NCI-H2029 treated with DMSO at 0.1 percent for 48 hours (cell line): ENCODE measurements at places on chromosomes 7 and 10.

GRCh38 chr7:21371360-21371759 is 56.5 kb upstream of the SP4 start:
- DNase-seq = no peak

GRCh38 chr10:128150561-128150960 is 24.3 kb upstream of the MKI67 start:
- no peak for DNase-seq

- no peak for DNase-seq
These were observed 64.9 kb upstream of the PPIF start for GRCh38 chr10:79282388-79282787.

DNA sequence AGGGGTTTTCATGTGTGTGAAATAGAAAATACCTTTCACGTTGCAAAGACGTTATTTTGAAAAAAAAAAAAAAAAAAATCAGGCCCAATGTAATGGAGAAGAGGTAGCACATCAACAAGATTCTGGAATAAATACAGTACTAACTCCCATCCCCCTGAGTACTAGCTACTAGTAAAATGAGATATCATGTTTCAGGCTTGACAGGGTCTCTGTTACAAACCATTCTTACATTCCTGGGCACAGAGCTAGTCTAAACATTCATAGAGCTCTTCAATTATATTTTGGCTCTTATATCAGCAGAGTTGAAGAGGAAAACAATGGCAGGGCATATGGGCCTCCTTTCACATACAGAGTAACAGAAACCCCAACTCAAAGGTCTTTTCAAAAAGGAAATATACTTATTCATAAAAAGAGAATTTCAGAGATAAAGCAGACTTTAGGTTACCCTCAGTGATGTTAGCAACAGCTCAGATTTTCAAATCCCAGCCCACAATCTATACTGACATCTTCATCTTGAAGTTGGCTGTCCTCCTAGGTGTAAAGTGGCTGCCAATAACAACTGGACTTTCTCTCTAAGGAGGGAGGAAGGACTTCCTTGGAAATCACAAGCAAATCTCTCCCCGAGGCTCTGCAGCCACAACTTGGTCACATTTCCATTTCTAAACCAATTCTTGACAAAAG is 18.6 kb downstream of the C7orf33 start:
- DNase-seq = peak; percentile 82

GRCh38 chr7:76513817-76514799 is 3.8 kb downstream of the UPK3B start:
- DNase-seq = no peak

DNA sequence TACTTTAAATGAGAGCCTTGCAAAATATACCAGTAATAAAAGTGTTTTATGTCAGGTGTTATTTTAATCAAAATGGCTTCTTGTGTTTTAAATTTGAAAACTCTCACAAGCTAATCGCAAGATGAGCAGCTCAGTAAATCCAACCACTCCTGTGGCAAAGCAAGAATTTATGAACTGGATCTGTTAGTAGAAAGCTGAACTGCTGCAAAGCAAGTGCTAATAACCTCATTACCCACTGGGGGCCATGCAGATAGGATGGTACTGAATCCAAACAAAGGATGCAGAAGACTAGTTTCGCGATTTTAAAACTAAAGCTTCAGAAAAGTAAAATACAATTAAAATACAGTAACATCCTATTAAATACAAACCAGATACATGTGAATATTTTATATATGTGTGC is 468.0 kb downstream of the PARD3 start:
- DNase-seq = no peak

GRCh38 chr7:128033246-128033645 is 2.0 kb upstream of the LRRC4 start:
- peak; percentile 36 for DNase-seq

- no peak for DNase-seq
These were observed 65.1 kb downstream of the ZRANB1 start for GRCh38 chr10:125006921-125007426.

GRCh38 chr7:117776224-117776623 is 97.0 kb downstream of the CTTNBP2 start:
- no peak for DNase-seq

GRCh38 chr7:27211084-27211446 is 11.2 kb upstream of the HOXA13 start:
- DNase-seq = no peak

GRCh38 chr7:70178211-70178610 is 579.9 kb downstream of the AUTS2 start:
- no peak for DNase-seq

DNA sequence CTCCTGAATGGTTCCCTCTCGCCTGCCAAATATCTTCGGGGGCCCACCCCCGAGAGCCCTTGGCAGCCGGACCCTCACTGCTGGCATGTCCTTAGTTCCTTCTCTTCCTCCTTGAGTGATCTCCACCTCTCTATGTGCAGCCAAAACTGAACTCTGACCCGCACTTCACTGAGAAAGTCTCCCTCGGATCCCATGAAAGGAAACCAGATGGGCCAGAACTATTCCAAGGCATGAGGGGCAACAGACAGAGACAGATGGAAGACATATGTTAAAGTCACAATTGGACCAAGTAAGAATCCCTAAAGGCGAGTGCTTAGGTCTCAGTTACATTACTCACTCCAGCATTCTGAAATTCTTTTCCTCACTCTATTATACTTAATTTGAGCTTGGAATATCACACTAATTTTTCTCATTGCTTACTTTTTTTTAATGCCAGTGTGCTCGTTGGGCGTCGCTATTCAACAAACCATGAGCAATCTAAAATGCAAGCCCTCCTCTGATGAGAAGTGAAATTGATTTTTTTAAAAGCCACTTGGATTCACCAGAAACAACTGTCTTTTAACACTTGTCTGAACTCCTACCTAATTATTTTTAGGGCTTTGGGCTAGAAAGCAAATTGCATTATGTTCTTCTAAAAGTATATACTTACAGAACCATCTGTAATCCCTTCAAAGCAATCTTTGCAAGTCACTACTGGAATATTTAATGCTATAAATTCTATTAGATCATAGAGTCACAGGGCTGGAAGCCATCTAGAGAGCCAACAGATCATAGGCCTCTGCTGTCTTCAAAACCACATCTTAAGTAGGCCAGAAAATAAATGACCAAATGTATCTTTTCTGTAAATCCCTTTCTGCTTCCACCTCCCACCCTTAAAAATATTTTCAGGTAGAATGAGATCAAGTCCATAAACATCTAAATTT is 43.3 kb upstream of the EZH2 start:
- no peak for DNase-seq

GRCh38 chr10:75540357-75540966 is 109.0 kb downstream of the LRMDA start:
- DNase-seq = no peak

GRCh38 chr7:76512941-76513816 is 2.8 kb downstream of the UPK3B start:
- no peak for DNase-seq

- DNase-seq = no peak
These were observed 327.1 kb downstream of the GLRX3 start for GRCh38 chr10:130463104-130463875.

- no peak for DNase-seq
These were observed 5.5 kb downstream of the ADRA2A start for GRCh38 chr10:111082102-111082975.

DNA sequence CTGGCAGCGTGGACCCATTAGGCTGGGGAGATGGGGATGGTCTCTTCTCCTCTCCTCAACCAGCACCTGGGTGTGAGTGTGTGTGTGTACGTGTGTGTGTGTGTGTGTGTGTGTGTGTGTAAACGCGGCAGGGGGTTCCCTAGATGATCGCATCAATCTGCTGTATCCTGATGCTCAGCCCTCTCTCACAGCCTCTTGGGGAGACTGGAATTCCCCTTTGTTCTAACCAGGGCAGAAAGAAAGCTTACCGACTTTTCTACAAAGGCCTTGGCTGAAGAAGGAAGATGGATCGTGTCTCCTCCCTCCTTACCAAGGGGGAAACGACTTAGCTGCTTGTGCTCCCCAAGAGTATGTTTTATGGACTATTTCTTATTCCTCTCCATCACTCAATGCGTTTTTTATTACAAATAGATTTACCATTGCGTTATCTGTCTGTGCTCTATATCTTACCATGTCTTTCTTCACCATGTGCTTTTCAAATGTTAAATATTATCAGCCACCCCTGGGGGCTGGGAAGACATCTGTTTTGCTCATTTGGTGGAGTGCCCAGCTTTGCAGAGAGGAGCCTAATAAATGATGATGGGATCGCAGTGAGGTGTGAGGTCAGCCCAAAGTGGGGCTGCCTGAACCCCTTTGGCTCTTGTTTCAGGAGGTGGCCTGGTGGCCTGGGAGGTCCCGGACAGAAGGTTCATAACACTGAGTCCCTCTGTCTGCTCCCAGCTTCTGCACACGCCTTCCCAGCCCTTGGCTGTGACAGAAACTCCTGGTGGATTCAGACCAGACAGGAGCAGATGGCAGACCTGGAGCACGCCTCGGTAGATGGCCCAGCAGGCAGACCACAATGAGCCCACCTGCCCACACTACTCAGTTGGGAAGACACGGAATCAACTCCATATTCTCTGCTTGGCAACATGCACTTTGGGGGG is 262.0 kb downstream of the PRPF18 start:
- no peak for DNase-seq

GRCh38 chr10:24690961-24691512 is 32.6 kb downstream of the ARHGAP21 start:
- no peak for DNase-seq

DNA sequence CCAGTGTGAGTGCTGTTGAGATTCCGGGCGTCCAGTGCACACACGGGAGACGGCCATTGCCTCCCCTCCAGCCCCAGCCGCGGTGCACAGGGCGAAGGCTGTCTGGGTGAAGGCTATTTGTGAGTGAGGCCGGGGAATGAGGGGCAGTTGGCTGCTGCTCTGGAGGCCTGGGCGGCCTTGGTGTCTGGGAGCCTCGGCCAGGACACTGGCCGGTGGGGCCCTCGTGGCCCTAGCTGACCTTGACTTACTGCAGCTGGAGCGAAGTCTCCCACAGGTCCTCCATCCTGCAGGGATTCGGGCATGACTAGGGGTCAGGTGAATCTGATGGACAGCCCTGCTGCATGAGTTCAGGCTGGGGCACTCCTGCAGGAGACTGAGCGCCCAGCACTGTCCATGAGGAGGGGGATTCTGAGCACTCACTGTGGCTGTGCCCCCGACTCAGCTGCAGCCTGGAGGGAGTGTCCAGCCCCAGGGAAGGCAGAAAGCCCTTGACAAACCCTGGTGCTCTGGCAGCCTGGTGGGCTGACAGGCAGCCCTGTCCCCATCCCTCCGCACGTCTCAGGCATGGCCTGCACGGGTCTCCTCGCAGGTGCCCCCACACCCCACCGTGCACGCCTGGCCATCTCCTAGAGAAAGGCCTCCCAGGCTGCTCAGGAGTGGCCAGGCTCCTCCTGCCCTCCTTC is 52.7 kb upstream of the FAM20C start:
- DNase-seq = no peak

- DNase-seq = no peak
These were observed 13.7 kb upstream of the SLC18A3 start for GRCh38 chr10:49596493-49596809.

DNA sequence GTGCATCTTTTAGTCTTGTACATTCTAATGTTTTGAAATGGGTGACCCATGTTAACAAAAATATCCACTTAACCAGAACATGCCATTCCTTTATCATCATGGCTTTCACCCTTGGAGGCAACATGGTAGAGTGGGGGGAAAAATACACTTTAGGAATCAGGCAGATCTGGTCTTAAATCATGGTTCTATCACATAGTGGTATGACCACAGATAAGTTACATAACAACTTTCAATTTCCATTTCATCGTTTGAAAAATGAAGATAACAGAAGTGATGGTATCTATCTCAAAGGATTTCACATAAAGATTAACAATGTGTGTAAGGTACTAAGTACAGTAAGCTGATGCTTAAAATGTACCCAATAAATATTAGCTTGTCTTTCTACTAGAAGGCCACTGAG is 19.0 kb downstream of the TMEM168 start:
- no peak for DNase-seq

- no peak for DNase-seq
These were observed 129.6 kb downstream of the BICC1 start for GRCh38 chr10:58642283-58642682.

GRCh38 chr10:72337039-72337629 is 17.6 kb downstream of the DNAJB12 start:
- peak; percentile 22 for DNase-seq

- DNase-seq = no peak
These were observed 4.0 kb upstream of the CROT start for GRCh38 chr7:87341441-87341840.

GRCh38 chr7:40015790-40016296 is 65.8 kb downstream of the CDK13 start:
- DNase-seq = peak; percentile 57

GRCh38 chr7:101128040-101128834 is 1.3 kb downstream of the SERPINE1 start:
- DNase-seq = no peak

- peak; percentile 45 for DNase-seq
These were observed 109.6 kb downstream of the WNT2 start for GRCh38 chr7:117212969-117213877.

DNA sequence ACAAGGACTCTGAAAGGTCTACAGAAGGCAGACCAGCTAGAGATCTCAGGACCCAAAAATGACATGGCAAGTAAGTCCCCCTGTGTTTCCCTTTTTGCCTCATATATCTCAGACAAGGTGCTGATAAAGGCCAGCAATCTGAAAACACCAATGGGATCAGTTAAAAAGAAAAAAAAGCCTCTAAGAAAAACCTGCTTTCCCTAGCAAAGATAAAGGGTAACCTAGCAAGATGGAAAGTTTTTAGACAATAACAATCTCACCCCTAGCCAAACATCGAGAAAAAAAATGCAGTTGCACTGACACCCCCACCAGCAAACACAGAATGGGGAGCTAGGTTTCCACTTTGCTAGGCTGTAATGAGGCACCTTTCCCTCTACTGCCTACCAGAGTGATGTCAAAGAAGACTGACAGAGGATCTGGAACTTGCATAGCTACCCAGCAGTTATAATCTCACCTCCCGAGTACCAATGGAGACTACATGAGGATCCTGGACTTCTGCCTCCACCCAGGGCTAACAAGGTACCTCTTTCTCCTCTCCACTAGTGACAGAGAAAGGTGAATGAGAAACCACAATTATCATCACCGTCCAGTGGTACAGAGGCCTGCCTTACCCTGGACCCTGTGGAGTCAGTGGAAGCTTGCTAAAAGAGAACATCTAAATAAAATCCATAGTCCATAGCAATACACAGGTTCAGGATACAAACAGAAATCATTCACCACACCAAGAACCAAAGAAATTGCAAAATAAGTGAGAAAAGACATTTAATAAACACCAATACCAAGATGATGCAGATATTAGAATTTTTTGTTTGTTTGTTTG is 240.8 kb downstream of the ARHGAP12 start:
- no peak for DNase-seq

GRCh38 chr10:75011221-75011620 is 100.2 kb upstream of the SAMD8 start:
- no peak for DNase-seq

DNA sequence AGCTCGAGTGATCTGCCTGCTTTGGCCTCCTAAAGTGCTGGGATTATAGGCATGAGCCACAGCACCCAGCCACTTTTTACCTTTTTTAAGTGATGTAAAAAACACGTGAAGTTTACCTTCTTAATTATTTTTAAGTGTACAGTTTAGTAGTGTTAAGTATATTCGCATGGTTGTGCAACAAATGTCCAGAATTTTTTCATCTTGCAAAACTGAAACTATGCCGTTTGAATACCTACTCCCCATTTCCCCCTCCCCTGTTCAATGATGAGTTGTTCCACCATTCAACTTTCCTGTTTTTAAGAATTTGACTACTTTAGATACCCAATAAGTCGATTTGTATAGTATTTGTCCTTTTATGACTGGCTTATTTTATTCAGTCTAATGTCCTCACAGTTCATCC is 10.9 kb downstream of the NRBF2 start:
- DNase-seq = no peak

- no peak for DNase-seq
These were observed 101.5 kb upstream of the MTPN start for GRCh38 chr7:136078630-136079029.

GRCh38 chr10:133418289-133418993 is 6.0 kb downstream of the SPRN start:
- DNase-seq = no peak
